ENCODE measurements at places on chromosomes 4 and X.

- DNase-seq, result no peak
These were observed 148.7 kb downstream of the PTCHD1 start for GRCh38 chrX:23483396-23483795.

GRCh38 chr4:48498895-48499294, 8.8 kb downstream of the ZAR1 start:
- no peak for DNase-seq

DNA sequence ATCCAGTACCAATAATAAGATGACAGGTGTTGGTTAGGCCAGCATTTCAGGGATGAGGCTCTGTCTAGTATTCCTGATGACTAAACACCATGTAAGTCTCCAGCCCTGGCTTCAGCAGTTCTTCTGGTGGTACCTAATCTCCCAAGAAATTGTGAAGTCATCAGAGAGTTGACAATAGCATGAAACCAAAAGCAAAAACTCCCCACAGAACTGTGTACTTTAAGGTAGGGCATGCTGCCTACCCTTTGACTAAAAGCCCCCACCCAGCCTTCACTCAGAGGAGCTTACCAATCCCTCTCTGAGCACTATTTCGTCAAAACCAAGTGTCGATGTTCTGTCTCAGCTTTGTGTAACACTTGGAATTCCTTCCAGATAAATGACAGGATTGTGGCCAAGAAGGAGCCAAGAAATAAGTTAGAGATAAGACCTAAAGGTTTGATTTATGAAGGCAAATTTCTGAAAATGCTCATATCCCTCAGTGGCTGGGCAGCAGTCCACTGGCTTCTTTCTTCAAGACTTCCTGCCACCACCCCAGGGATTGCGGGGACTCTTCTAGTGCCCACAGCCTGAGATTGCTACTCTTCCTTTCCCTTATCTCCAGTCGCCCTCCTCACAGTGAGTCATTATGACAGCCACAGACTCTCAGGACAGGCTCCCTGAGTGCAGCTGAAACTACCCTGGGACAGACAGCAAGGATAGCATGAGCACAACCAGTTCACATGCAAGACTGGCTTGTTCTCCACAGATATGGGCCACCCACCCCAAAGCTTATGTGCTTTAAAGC, 67.3 kb upstream of the LHFPL1 start:
- no peak for DNase-seq

DNA sequence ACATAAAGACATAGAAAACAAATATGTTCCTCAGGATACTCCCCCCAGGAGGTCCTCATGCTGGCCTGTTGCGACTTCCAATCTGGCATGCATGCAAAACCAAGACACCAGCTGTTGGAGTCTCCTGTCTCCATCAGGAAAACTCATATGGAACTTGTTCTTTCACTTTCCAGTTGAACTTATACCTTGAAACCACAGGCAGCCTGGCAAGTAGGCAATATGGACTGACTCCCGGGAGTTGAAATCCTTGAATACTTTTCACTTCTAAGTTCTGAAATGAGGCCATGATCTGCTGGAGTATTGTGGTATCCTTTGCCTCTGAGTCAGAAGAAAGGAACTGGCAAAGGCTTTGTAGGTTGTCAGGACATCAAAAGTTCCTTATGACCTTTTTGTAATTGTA, 444.2 kb downstream of the IDS start:
- DNase-seq, result no peak

- DNase-seq, result no peak
These were observed 32.9 kb upstream of the DKK2 start for GRCh38 chr4:107069049-107069448.

- no peak for DNase-seq
These were observed 1.0 kb upstream of the ACSL1 start for GRCh38 chr4:184826691-184827270.

DNA sequence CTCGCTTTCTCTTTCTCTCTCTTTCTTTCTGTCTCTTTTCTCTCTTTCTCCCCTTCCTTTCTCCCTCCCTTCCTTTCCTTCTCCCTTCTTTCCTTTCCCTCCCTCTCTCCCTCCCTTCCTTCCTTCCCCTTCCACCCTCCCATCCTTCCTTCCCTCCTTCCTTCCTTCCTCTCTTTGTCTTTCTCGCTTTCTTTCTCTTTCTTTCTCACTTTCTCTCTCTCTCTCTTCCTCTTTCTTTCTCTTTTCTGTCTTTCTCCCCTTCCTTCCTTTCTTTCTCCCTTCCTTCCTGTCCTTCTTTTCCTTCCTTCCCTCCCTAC, 2.1 kb upstream of the SORCS2 start:
- DNase-seq, result no peak

DNA sequence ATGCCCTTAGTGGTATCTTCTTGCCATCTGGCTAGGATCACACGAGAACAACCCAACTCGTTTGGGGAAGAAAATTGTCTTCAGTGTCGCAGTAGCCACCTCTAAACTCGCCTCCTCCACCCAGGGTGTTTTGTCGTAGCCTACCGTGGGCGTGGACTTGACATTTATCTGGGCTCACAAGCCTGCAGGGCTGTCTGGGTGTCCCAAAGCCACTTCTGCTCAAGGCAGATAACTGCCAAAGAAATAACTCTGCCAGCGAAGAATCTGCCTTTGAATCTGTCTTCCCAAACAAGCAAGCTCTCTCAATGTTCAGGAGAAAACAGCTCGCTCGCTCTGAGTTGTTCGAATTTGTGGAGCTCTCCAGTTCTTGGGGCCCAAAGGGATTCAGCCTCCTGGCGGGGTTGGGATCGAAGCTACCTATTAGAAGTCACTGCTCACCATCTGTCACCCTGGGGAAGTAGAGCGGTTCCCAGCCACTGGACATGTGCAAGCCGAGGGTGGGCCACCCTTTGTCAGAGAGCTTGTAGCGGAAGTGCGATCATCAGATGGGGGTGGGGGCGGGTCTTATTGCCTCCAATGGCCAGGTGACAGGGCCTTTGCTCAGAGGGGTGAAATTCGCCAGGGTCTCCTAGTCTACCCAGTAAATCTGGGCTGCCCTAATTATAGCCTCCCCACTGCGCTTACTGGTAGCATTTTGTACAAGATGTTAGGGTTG, 14.8 kb downstream of the BLOC1S4 start:
- no peak for DNase-seq

GRCh38 chrX:74119016-74119910, 184.7 kb upstream of the ZCCHC13 start:
- no peak for DNase-seq

GRCh38 chrX:124501586-124501985, 155.2 kb downstream of the SH2D1A start:
- no peak for DNase-seq

GRCh38 chr4:185520119-185520518, 15.2 kb downstream of the PDLIM3 start:
- DNase-seq, result no peak

DNA sequence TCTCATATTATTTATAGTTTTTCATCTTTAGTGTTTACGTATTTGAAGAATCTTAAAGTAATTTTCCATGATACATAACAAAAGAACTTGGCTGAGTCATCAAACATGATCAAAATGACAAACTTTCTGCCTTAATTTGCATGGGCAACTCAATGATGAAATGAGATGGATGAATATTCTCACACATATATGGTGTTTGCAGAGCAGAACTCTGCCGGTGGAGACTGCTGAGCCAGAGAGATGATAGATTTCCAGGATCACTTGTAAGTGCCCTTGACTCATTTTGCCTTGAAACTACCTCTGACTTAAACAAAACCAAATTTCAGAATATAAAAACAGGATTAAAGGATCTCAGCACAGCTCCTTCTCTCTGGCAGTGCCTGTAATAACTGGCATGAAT, 38.2 kb downstream of the TRPC3 start:
- DNase-seq, result no peak

DNA sequence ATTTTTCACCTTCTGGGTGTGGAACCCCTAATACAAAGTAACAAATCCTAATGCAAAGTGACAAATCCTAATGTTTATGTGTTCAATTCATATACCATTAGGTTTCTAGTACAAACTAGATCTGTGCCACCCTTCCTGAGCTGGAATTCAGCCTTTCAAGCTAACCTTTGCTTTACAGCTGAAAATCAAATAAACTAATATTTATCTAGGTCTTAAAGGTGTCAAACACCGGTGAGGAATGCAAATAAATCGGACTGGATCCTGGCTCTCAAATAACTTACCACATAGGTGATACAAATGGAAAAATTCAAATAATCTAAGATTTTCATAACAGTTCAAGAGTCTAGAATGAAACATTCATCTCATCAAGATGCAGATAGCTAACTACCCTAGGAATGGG, 11.6 kb downstream of the IRF2 start:
- no peak for DNase-seq

- no peak for DNase-seq
These were observed 38.8 kb downstream of the MAML3 start for GRCh38 chr4:140115140-140115539.

GRCh38 chr4:84855774-84856173, 110.7 kb downstream of the WDFY3 start:
- DNase-seq, result no peak

DNA sequence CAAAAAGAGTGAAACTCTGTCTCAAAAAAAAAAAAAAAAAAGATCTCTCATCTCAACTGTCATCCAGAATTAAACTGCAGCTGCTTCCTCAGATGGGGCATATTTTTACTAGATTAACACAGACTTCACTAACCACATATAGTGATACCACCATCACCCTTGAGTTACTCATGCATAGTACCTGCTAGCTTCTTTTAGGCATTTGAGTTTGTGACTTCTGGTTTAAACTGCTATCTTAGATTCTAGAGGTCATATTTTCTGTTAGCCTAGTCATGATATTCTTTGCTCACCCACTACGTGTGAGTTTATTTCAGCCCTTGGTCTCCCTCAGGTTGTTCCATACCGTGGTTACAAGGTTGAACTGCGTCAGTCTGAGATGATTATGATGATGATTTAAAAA, 154.9 kb upstream of the BMP3 start:
- DNase-seq, result no peak

DNA sequence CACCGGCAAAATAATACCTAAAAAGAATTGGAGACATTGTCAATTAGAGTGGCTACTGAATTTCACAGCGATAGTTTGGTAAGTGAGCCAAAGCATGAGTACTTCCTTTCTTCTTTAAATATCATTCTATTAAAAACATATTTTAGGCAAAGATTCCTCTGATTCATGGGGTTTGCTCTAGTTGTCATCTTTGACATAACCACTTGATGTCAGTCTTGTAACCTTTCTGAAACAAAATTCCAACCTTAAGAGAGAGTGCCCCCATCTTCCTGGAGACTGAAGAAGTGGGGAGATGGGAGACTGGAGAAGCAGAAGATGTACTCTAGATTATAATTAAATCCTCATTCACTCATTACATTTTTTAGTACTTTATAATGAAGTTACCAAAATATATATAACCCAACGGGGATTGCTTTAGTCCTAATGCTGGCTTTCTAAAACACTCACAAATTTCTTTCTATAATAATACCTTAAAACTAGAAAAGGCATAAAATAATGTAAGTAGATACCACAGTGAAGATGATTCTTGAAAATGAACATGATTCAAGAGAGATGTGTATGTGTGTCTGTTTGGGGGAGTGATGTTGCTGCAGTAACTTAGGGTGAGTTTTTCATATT, 96.4 kb downstream of the EMCN start:
- DNase-seq, result no peak

- peak; percentile 43 for DNase-seq
These were observed 55.0 kb upstream of the NR0B1 start for GRCh38 chrX:30364229-30364628.
